ENCODE measurements at places on chromosomes 11 and 22.

GRCh38 chr11:27319072-27319471 is 43.9 kb downstream of the CCDC34 start:
- no peak for DNase-seq

GRCh38 chr11:122276221-122276620 is 160.2 kb upstream of the BLID start:
- no peak for DNase-seq

DNA sequence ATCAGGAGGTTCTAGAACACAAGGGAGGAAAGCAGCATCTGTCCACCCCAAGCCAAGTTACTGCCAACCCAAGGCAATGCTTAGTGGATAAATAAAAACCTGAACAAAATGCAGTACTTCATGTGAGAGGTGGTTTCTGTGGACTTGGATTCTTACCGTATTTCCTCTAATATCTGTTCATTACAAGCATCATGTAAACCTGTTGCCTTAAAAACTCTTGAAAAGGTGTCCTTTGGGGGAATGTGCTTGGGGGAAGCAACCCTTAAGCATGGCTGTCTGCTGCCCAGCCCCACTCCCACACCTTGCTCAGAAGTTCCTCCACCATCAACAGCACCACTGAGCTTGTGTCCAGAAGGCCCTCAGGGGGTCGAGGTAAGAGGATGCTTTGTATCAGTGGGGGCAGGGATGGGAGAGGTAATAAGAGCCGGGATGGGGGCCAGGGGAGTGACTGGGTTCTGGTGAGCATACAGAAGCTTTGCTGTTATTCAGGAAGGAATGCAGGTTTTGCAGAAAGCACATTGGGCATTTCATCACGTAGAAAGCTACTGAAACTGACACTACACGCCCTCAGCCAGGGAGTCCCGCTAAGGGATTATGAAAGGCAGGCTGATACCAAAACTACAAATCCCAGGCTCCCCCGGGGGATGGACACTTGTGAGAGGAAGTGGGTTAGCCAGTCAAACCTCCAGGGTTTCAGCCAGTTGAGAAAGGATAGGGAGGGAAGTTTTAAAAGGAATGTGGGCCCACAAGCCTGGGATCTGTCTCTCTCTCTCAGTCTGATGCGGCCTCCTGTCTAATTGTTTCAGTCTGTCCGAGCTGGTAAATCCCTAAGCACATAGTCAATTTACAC is 52.0 kb downstream of the KCNJ1 start:
- no peak for DNase-seq

- no peak for DNase-seq
Measured at GRCh38 chr11:60498853-60499252, 6.3 kb downstream of the MS4A12 start.

DNA sequence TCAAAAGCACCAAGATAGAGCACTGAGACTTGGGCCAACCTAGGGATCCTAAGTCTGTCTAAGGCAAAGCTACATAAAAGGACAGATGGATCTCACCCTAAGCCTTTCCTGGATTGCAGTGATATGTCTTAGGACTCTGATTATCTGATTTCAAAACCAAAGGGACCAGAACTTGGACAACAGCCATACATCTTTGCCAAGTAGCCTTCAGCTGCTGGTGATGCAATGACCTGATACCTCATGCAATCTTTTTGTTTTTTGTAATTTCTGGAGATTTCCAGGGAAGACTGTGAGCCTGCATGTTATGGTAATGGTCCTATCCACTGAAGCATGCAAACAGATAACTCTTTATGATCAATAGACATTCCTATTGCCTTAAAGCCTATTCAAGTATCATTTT is 230.4 kb upstream of the MTNR1B start:
- DNase-seq = no peak

- no peak for DNase-seq
Measured at GRCh38 chr11:26032241-26032640, 299.7 kb upstream of the ANO3 start.

- no peak for DNase-seq
Measured at GRCh38 chr11:101127197-101127698, 2.4 kb downstream of the PGR start.

DNA sequence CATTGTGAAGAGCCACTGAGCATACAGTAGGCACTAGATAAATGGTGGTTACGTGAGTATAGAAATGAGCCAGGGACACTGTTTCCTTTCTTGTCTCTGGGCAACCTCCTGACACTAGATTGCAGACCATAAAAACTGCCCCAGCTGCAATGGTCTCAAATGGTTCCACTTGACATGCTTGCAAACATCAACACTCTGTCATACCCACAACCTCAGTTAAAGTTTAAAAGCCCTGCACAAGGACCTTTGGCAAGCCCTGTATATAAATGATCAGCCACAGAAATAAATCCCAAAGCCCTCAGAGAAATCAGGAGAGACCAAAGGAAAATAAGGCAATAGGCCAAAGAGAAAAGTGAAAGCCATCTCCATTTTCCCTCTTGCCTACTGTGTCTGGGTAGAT is 20.7 kb downstream of the PLEKHA7 start:
- no peak for DNase-seq

DNA sequence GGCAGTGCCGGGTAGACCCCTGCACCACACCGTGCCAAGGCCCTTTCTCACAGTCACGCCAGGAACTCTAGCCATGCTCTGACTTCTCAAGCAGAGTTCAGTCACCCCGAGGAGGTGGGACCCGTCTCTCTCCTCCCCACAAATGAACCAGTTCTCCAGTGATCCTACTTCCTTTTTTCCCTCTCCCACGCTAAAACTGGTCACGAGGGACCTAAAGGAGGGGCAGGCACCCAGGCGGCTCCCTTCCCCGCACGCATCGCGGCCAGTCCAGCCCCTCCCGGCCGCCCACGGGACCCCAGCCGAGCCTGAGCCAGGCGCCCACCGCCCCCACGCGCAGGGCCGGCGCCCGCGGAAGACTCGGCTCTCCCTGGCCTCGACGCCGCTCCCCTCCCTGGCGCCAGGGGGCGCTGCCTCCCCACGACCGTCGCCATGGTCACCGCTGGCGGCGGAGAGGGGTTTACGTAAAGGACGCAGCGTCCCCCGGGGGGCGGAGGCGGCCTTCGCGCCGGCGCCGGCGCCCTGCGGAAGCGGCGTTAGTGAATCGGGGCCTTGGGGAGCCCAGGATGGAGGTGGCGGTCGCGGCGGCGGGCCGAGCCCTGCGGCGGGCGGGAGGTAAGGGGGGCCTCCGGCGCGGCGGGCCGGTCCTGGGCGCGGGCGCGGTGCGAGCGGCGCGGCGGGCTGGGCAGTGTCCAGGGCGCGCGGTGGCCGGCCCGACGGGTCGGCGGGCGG is at the start of gene DAGLA:
DAGLA (plus strand) TSS at position 499 of the 729 bp plus-strand sequence. CDS start 39,765 bp downstream, outside the sequence.
- DNase-seq = no peak

DNA sequence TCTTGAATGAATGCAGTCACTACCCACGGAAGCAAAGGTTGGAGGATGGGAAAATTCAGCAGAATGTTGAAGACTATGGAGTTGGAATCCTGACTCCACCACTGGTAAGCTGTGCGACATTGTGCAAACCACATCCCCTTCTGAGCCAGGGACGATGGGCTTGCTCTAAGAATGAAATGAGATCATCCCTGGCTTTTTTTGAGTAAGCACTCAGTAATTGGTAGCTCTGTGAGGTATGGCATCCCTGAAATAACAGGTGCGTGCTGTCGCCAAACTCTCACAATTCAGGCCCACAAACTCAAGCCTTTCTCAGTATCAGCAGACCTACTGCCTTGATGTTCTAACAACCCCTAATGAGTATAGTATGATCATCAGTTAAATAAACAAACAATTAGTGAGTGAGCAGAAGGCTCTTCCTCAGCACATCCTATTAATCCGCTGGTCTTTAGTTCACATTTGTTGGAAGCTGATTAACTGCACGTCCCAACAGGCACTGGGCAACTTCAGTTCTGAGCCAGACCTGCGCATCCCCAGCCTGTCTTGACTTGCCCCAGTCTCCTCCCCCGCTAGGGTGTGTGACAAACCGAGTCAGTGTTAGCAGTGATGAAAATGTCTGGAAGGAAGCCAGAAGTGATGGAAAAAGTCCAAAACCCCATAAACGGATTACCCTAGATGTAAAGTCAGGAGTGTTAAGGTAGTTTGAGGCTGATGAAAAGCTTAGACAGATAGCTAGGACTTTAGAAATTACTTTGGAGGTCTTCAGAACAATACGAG is 235.5 kb downstream of the GRIK4 start:
- DNase-seq = no peak

DNA sequence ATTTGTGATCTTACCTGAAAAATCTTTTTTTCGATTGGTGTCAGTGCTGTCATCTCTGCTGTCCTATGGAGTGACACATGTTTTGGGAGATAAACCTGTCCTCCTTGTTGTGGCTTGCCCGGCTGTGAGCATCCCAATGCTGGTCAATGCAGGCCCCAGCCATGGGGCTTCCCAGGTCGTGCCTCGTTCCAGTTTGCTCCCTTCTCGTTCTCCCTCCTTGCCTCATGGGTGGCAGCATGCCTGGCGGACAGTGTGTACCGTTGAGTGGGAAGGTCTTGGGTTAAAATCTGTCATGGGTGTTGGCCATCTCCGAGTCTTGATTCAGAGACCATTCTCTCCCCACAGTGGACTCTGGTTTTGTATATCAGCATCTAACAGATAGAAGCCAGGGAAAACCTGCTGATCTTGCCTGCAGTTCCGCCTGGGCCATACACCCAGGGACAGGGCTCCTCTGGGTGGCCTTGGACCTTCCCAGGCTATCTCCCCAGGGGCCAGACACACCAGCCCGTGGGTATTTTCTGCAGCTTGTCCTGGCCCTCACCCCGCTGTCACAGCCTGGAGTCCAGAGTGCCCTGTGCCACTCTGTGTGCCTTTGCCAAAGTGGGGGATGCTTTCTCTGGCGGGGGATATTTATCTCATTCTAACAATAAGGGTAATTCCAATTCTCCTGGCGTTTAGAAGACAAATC is 208.1 kb downstream of the TBC1D22A start:
- DNase-seq = no peak

- DNase-seq = no peak
Measured at GRCh38 chr11:88171982-88172381, 3.3 kb downstream of the RAB38 start.

DNA sequence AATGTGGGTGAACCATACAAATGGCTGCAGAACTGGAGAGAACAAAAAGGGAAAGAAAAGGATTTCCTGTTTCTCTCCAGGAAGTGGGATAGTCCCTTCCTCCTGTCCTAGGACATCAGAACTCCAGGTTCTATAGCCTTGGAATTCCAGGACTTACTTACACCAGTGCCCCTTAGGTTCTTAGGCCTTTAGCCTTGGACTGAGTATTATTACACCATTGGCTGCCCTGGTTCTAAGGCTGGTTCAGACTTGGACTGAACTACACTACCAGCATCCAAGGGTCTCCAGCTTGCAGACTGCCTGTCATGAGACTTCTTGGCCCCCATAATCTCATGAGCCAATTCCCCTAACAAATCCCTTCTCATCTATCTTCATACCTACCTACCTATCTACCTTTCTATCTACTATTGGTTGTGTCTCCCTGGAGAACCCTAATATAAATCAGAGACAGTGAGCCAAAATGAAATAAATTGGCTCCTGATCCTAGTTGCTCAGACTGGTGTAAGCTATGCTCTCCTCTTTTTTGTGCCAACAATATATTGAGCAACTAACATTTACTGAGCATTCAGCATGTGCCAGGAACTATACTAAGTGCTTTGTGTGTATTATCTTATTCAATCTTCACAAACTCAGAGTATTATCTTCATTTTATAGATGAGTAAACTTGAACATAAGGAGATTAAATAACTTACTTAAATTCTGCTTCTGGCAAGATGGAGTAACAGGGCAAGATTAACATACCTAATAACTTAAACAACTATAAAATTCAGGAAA is 303.7 kb downstream of the TTC28 start:
- no peak for DNase-seq

GRCh38 chr22:20094197-20094807 is 14.3 kb downstream of the DGCR8 start:
- DNase-seq = no peak

GRCh38 chr11:107719557-107720302 is 7.9 kb upstream of the SLN start:
- no peak for DNase-seq

GRCh38 chr11:1546536-1547466 is 25.3 kb downstream of the DUSP8 start:
- no peak for DNase-seq

- no peak for DNase-seq
Measured at GRCh38 chr11:7056828-7057513, 31.8 kb upstream of the RBMXL2 start.

GRCh38 chr22:35051791-35052190 is 14.2 kb upstream of the ISX start:
- DNase-seq = no peak

- DNase-seq = peak; percentile 82
Measured at GRCh38 chr22:46798366-46799350, 36.2 kb downstream of the TBC1D22A start.

- DNase-seq = no peak
Measured at GRCh38 chr11:129372609-129373488, 2.8 kb upstream of the BARX2 start.

- DNase-seq = no peak
Measured at GRCh38 chr11:11845071-11845470, 3.3 kb downstream of the USP47 start.

- no peak for DNase-seq
Measured at GRCh38 chr22:49948958-49949913, 11.3 kb upstream of the PIM3 start.

DNA sequence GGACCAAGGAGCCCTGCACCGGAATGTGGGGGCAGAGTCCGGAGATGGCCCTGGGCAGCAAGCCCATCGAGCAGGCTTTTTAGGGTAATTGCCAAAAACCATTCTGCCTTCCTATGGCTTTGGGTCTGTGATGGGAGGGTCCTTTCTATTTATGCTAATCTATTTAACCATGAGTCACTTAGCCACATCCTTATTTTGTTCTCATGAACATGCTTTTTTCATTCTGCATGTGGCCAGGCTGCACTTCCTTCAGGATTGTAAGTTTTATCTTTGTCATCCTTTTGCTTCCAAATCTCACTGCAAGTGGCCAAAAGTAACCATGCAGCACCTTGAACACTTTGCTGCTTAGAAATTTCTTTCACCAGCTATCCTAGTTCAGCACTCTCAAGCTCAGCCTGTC is 88.3 kb downstream of the EFCAB6 start:
- no peak for DNase-seq

- no peak for DNase-seq
Measured at GRCh38 chr11:70127653-70128434, 49.7 kb downstream of the ANO1 start.

- DNase-seq = no peak
Measured at GRCh38 chr11:98431463-98432359, 589.0 kb upstream of the CNTN5 start.

DNA sequence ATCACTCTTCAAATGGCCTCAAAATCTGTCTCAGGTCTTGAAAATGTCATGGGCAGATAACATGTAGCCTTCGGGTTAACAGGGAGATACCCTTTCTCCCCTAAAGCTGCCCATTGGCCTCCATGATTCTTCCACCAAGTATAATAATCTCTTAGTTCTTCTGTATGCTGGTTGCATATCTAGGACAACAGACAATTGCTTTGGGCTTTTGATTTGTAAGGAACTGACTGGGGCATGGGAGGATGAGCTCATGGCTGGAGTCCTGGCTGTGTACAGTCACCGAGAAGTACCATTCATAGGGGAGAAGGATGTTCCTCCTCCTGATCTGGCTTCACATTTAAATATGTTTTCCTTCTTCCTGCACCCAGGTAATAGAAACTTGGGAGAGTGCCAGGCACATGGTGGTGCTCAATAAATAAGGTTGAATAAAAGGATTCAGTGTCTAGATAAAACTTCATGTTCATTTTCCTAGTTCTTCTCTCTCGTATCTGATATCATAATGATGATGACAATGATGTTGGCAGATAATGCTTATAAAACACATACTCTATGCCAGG is 2.8 kb upstream of the AMPD3 start:
- DNase-seq = peak; percentile 33
